Liver (tissue), 10 donors: ENCODE measurements at places on chromosomes 12 and 14.

GRCh38 chr12:41946106-41946505, 198.6 kb downstream of the GXYLT1 start:
- no peak overlapping the region for H3K27ac ChIP-seq
- H3K4me3 ChIP-seq, result no peak overlapping the region
- H3K4me1 ChIP-seq, result no peaks in the 10 kb centered on the region

GRCh38 chr12:84117190-84117589, 795.4 kb downstream of the SLC6A15 start:
- H3K27me3 ChIP-seq, result no peaks in the 10 kb centered on the region
- H3K27ac ChIP-seq, result no peak overlapping the region
- H3K4me1 ChIP-seq, result no peaks in the 10 kb centered on the region
- H3K4me3 ChIP-seq, result no peak overlapping the region
- H3K36me3 ChIP-seq, result no peaks in the 10 kb centered on the region

DNA sequence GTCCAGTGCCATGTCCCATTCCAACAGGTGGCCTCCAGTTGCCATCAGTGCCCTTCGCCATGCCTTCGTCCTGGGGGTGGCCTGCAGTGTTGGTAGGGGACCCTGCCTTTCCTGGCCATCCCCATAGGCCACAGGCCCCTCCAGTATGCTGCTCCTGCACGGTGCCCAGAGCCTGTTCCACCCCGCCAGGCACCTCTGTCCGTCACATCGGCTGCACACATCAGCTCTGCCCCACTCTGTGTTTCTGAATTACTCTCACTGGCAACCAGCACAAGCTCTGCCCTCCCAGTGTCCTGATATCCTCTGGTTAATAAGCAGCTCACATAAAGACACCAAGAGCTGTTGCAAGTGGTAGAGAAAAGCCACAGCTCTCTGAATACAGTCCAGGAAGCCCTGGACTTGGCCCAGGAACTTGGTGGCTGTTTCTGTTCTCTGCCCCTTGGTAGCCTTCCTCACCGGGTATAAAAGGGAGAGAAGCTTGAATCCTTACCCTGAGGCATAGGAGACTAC, 31.3 kb upstream of the ATP2A2 start:
- H3K4me3 ChIP-seq, result no peak overlapping the region
- peaks cover 59% of the 10 kb centered on the region for H3K4me1 ChIP-seq
- H3K36me3 ChIP-seq, result no peaks in the 10 kb centered on the region

GRCh38 chr12:94614288-94614721, 36.1 kb downstream of the TMCC3 start:
- peaks cover 3% of the 10 kb centered on the region for H3K4me1 ChIP-seq
- H3K27ac ChIP-seq, result no peak overlapping the region
- H3K27me3 ChIP-seq, result no peaks in the 10 kb centered on the region
- DNase-seq, result no peak
- H3K36me3 ChIP-seq, result no peaks in the 10 kb centered on the region

DNA sequence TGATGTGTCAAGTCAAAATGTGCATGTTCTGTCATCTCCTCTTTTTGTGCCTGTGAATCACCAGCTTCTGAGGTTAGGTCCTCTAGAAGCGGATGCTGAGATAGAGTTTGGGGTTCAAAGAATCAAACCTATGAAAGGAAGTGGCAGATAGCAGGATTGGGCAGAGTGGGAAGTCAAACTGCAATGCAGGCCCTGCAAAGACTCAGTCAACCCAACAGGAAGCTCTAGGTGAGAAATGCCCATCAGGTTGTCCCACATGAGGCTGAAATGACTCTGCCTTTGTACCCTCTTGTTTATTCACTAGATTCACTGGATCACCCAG, 4.5 kb upstream of the MIA2 start:
- H3K4me3 ChIP-seq, result no peak overlapping the region
- DNase-seq, result no peak
- no peak overlapping the region for H3K27ac ChIP-seq
- no peaks in the 10 kb centered on the region for H3K36me3 ChIP-seq
